ENCODE measurements at places on chromosomes 1 and 21. TPM values are rescaled to one million over a fixed set of nuclear protein-coding genes. Genes with fewer than 3 reads are reported as not detected.

Gene NBPF10
- total RNA-seq, result 1.8 TPM

GRCh38 chr1:226355669-226356551, 46.9 kb upstream of the LIN9 start:
- DNase-seq, result no peak

Gene HSD3B1
- total RNA-seq, result not detected

Gene ATP5PO
- total RNA-seq, result 190 TPM

- no peak for DNase-seq
Observed at GRCh38 chr1:41327383-41327999, 33.7 kb upstream of the FOXO6 start.

- DNase-seq, result no peak
Observed at GRCh38 chr21:28282833-28283232, 709.8 kb downstream of the LTN1 start.

All from endothelial cell of umbilical vein (primary cell).